Fibroblast of villous mesenchyme (primary cell): ENCODE measurements at places on chromosomes 4 and X. TPM values are rescaled to one million over a fixed set of nuclear protein-coding genes. Genes with fewer than 3 reads are reported as not detected.

GPM6B gene
- total RNA-seq: under 0.01 and 1.3 TPM in 2 replicates

DNA sequence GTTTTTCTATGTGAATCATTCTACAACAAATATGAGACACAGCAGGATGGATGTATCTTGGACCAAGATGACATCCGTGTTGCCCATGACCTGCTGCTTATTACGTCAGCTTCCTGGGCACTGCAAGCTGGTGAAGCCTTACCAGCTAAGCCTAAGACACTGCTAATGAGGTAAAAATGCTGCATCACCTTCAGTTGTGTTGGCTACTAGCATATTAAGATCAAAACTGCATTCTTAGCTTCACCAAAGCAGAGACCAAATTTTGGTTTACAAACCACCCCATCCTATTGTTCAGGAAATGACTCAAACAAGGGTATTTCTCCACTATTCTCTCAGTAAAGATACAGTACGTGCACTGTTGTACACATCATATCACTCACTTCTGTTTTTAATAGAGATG is 50.3 kb downstream of the MAML3 start:
- DNase-seq: no peak

GRCh38 chr4:97662133-97662532 is 481.1 kb downstream of the STPG2 start:
- DNase-seq: peak; percentile 2

DNA sequence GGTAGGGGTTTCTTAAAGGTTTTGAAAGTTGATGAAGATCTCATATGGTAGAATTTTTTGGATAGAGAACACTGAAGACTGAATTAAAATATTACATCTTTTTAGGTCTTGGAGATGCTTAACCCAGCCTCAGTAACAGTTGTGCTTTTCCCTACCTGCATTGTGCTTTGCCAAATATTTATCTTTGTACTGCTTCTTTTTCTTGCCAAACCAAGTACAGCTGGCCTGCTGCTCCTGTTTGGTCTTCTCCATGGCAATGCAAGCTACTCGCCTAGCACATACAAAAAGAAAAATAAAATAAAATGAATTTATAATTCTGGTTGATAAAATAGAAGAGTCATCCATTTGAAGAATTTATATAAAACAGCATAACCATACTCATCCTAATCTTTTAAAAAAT is 95.4 kb downstream of the NYX start:
- no peak for DNase-seq

DNA sequence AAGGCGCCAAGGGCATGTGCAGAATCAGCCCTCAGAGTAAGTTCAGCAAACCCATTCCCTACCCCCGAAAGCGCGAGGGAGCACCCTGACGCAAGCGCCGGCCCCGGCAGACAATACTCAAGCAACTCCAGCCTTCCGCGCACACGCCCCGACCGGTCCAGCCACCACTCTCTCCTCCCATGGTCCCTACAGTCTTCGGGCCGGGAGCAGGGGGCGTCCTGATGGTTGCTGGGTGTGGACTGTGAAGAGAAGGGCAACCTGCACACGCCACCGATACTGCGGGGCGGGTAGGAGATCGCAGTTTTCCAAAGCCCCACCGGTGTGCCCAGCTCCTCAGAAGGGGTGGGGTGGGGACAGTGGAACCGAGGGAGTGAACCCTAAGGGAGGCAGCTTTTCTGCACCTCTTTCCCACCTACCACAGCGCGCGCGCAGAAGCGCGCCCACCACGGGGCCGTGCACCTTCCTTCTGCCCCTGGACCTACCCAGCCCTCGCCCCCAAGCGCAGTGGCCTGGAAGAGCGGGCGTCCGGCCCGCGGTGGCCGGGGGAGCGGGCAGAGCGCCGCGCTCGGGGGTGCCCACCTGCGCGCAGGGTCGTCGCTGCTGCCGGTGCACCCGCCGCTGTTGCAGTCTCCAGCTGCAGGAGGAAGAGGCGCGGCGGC is 650.2 kb upstream of the DIPK2B start:
- DNase-seq: peak; percentile 47

F8A2 gene
- total RNA-seq: not detected in 2 replicates

DNA sequence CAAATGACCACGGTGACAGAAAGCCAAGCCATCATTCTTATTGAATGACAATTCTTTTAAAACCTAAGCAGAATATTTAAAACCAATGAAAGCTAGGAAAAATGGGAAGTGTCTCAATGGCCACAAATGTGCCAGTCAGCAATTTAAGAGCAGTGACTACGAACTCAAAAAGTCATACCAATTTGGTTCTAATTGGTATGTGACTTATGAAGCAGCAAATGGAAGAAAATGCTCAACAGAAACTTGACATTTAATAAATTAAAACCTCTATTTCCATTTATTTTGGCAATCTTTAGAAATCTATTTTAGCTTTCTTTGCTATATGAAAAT is 25.7 kb upstream of the BCLAF3 start:
- no peak for DNase-seq

ZNF182 gene
- 3.2 and 4.3 TPM in 2 replicates for total RNA-seq

GRCh38 chr4:81319657-81320056 is 104.6 kb upstream of the PRKG2 start:
- no peak for DNase-seq

- no peak for DNase-seq
Observed at GRCh38 chr4:151205722-151206121, 71.2 kb upstream of the PRSS48 start.

PRKG2 gene
- total RNA-seq: under 0.01 and 0.64 TPM in 2 replicates

DNA sequence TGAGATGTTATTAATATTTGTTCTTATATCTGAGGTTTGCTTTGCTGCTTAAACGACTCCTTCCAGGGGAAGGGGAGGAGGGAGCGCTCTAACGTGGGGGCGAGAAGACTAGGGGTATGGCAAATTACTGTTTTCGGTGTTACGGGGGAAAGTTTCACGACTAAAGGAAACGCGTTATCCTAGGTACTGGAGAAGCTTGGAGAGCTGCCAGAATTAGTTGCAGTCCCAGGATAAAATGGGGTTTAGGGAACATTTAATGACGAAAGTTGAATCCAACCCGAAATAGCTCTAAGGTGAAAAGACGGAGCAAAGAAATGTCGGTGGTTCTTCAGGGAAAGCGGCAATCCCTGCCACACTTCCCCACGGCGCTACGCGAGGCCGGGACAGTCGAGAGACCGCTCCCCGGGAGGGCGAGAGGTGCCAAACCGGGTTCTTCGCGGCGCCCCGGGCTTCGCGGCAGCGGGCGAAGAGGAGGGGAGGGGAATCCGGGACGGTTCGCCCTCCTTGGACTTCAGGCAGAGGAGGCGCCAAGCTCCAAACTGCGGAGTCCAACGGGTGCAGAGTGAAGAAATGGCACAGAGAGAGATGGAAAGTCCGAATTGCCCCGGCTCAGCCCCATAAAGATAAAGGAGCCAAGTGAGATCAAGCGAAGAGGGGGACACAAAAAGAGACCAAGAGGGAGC is 724 bp downstream of the THOC2 start:
- peak; percentile 29 for DNase-seq

- DNase-seq: peak; percentile 19
Observed at GRCh38 chrX:108020631-108021030, 24.2 kb upstream of the VSIG1 start.

- peak; percentile 19 for DNase-seq
Observed at GRCh38 chrX:13898083-13898482, 81.2 kb upstream of the GPM6B start.

- DNase-seq: no peak
Observed at GRCh38 chr4:94221916-94222315, 14.3 kb downstream of the SMARCAD1 start.

CT45A1 gene
- not detected in 2 replicates for total RNA-seq

- DNase-seq: no peak
Observed at GRCh38 chrX:37802028-37802427, 22.2 kb downstream of the CYBB start.

DNA sequence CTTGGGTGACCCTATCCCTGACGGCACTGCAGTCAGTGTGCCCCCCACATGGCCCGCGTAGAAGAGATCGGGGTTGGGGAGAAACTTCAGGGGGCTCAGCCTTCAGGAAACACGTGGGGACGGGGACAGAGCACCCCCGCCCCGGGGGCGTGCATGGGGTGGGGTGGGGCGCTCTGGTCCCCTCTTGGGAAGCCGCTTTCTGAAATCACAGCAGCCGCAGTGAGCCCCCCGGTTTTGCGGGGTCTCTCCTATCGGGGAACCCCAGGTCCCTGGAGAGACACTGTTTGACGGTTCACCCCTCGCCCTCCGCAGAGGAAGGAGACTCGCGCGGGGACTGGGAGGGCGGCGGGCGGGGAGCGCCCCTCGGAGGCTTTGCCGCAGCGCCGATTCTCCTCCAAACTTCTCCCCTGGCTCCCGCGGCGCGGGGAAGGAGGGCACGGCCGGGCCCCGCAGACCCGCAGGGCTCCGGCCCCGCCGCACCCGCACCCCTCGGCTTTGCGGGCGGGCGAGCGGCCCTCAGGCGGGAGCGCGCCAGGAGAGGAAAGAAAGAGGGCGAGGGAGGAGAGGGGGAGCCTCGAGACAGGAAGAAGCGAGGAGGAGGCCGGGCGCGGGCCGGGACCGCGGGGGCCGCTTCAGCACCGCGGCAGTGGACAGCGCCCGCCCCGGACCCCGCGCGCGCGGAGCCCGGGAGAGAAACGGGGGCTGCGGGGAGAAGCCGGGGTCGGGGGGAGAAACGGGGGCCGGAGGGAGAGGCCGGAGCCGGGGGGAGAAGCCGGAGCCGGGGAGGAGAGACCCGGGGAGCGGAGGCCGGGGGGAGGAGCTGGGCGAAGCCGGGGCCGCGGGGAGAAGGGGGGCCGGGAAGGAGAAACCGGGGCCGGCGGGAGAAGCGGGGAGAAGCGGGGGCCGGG is 612 bp downstream of the CPLX1 start:
- peak; percentile 26 for DNase-seq

DNA sequence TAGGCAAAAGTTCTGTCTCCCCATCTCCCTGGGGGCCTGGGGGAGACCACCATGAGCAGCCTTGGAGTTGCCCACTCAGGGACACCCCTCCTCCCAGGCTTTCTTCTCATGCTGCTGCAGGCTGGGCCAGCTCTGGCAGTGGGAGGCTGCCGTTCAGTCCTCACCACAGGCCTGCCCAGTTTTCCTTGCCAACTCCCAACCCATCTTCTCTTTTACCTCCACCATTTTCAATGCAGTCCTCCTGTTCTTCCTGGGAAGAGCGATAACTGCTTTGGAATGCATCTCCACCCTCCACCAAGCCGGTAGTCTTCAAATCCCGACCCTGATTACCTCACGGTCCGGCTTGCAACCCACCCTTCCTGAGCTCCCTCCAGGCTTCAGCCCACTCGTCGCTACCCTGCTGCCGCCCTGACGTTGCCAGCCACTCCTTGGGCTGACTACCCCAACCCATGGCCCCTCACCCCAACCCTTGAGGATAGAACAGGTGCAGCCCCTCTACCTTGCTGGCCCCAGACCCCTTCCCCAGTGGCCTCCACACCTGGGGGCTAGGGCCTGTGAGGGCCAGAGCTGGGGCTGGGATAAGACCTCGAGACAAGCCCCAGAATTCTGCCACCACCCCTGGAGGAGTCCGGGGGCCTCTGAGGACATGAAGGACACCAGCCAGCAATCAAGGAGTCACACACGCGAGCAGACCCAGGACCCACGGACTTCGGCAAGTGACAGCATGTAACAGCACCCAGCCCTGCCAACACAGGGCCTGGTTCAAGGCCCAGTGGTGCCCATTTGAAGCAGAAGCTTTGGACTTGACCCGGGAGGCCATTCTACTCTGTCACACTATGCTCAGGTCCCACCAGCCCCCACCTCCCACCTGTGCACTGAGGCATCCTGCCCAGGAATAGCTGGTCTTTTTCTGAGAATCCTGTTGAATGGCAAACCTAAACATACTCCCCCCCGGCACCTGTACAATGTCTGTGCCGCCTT is 9.2 kb downstream of the WDR1 start:
- no peak for DNase-seq
